ENCODE measurements at places on chromosomes 5 and 9. TPM values are rescaled to one million over a fixed set of nuclear protein-coding genes. Genes with fewer than 3 reads are reported as not detected.

GRCh38 chr5:54646356-54647101 lies 129.0 kb downstream of the SNX18 start:
- peak; percentile 75 for DNase-seq
- peak overlapping the region; percentile 78 for H3K27ac ChIP-seq
- no peaks in the 10 kb centered on the region for H3K36me3 ChIP-seq
- no peaks in the 10 kb centered on the region for H3K27me3 ChIP-seq
- H3K4me3 ChIP-seq: no peak overlapping the region

DNA sequence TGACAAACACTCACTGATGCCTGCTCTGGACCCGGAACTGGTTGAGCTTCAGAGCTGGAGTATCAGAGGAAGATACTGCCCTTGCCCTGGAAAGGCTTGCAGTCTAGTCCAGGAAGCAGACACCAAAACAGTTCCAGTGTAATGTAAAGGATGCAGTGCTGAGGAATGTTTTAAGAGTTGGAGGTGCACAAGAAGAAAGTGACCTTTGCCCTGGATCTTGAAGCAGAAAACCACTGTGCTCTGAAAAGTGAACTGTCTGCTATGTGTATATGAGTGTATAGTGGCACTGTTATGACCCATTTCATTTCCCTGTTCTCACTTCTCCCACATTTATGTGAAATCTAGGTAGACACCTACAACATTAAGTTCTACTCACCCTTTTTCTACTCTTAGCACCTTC lies 2.1 kb downstream of the ZNF346 start:
- no peak for DNase-seq
- no peaks in the 10 kb centered on the region for H3K27me3 ChIP-seq
- no peak overlapping the region for H3K4me3 ChIP-seq
- H3K27ac ChIP-seq: no peak overlapping the region
- H3K36me3 ChIP-seq: no peaks in the 10 kb centered on the region
- H3K4me1 ChIP-seq: peaks cover 6% of the 10 kb centered on the region

DNA sequence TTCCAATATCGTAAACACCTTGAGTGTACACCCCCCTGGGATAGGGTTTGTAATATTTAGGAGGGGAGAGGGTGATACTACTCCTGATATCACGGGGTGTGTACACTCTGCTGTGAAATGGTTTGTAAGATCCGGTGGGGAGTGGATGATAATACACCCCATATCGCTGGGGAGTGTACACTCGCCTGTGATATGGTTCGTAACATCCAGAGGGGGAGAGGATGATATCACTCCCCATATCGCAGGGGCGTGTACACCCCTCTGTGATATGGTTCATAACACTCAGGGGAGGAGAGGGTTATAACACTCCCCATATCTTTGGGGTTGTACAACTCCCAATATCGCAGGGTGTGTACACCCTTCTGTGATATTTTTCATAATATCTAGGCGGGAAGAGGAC lies 33.8 kb upstream of the SLC25A48 start:
- no peaks in the 10 kb centered on the region for H3K4me1 ChIP-seq
- no peaks in the 10 kb centered on the region for H3K36me3 ChIP-seq
- H3K27ac ChIP-seq: no peak overlapping the region
- no peak overlapping the region for H3K4me3 ChIP-seq
- H3K27me3 ChIP-seq: peaks cover 39% of the 10 kb centered on the region

- DNase-seq: no peak
- no peak overlapping the region for H3K4me3 ChIP-seq
- H3K27ac ChIP-seq: no peak overlapping the region
- H3K27me3 ChIP-seq: no peaks in the 10 kb centered on the region
These were observed 137.8 kb upstream of the MAP1B start for GRCh38 chr5:71969460-71969859.

DNA sequence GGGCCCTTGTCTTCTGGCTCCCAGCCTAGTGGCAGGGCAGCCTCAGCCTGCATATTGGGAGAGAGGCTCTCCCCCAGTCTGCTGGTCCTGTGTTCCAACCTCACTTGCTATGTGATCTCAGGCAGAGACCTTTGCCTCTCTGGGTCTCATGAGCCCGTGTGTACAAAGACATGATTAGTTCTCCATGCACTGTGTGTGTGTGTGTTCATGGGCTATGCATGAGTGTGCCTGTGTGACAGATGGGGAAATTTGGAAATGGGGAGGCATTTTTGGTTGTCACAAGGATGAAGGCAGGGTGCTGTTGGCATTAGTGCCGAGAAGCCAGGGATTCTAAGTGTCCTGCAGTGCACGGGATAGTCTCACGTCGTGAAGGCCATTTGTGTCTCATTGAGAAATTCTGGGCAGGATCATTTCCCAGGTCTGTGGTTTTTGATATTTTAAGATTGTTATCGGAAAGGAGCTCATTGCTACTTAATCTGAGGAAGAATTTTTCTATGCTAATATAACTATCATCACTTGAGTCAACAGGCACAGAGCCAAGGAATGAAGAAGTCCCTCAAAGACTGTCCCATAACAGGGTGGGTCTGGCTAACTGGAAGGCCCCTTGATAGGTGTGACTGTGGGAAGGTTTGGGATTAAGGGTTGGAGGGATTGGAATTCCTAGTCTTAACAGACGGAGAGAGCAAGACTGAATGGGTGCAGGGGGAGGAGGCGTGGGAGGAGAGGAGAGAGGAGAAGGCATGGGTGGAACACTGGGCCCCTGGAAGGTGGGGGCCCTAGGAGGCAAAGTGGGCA lies 168.5 kb downstream of the RGS3 start:
- H3K4me3 ChIP-seq: no peak overlapping the region
- H3K27ac ChIP-seq: no peak overlapping the region
- no peak for DNase-seq
- no peaks in the 10 kb centered on the region for H3K36me3 ChIP-seq

- H3K27ac ChIP-seq: no peak overlapping the region
- H3K4me1 ChIP-seq: peaks cover 5% of the 10 kb centered on the region
- H3K4me3 ChIP-seq: no peak overlapping the region
- no peak for DNase-seq
These were observed 1.9 kb downstream of the NR5A1 start for GRCh38 chr9:124505006-124505900.

DNA sequence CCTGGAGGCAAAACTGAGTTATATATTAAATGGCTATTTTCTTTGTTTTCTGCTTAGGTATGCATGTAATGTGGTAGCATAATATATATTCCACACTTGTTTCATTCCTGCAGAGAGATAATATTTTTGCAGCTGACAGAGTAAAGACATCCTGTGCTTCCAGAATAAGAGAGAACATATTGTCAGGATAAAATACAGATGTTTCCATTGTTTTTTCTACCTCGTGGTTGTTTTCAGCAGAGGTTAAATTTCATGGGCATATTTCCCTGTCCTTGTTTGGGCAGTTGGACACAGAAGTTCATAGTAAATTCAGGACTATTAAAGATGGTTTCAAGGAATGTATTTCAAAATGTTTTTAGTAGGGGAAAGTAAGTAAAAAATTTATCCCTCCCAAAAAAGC lies 47.6 kb upstream of the MEGF10 start:
- H3K27ac ChIP-seq: no peak overlapping the region
- H3K27me3 ChIP-seq: no peaks in the 10 kb centered on the region
- no peaks in the 10 kb centered on the region for H3K4me1 ChIP-seq
- H3K36me3 ChIP-seq: no peaks in the 10 kb centered on the region
- no peak overlapping the region for H3K4me3 ChIP-seq

- no peak overlapping the region for H3K27ac ChIP-seq
- H3K36me3 ChIP-seq: no peaks in the 10 kb centered on the region
- peaks cover 11% of the 10 kb centered on the region for H3K4me1 ChIP-seq
- no peak for DNase-seq
- H3K4me3 ChIP-seq: peak overlapping the region; percentile 62
- H3K27me3 ChIP-seq: no peaks in the 10 kb centered on the region
These were observed 524 bp downstream of the CCNB1 start for GRCh38 chr5:69167493-69167855.

- H3K4me1 ChIP-seq: no peaks in the 10 kb centered on the region
- DNase-seq: no peak
- H3K27me3 ChIP-seq: no peaks in the 10 kb centered on the region
- H3K4me3 ChIP-seq: no peak overlapping the region
- H3K27ac ChIP-seq: no peak overlapping the region
These were observed 456.4 kb downstream of the PDE4D start for GRCh38 chr5:59437176-59437575.

Gene ZNF300
- 1.8 TPM for total RNA-seq

Gene NR6A1
- 4.0 TPM for total RNA-seq

Gene TLX3
- total RNA-seq: not detected

Gene DMRT3
- not detected for total RNA-seq

All from upper lobe of right lung (tissue), 1 donor.